ENCODE measurements at places on chromosomes 1 and 21. TPM values are rescaled to one million over a fixed set of nuclear protein-coding genes. Genes with fewer than 3 reads are reported as not detected.

The PROK1 gene
- total RNA-seq, result 0.40 TPM

The PRR9 gene
- not detected for total RNA-seq

The ETS2 gene
- 93.5 TPM for total RNA-seq

The GBP7 gene
- total RNA-seq, result not detected

The KAZN gene
- 10.2 TPM for total RNA-seq

The SWT1 gene
- 5.6 TPM for total RNA-seq

The PRELP gene
- 72.1 TPM for total RNA-seq

DNA sequence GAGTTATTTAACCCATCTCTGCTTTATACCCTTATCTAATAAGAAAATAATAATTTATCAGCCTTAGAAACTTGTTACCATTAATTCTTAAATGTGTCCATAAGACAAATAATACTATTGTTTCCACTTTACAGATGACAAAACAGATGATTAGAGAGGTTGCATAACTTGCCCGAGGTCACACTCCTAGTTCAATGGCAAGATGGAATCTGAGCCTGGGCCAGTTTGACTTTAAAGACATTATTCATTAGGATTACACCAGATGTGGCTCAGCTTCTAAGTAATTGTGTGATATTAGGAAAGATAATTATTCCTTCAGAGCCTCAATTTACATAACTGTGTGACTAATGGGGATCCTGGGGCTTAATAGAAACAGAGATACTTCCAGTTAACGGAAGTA lies 42.3 kb upstream of the KCNK2 start:
- DNase-seq, result no peak

DNA sequence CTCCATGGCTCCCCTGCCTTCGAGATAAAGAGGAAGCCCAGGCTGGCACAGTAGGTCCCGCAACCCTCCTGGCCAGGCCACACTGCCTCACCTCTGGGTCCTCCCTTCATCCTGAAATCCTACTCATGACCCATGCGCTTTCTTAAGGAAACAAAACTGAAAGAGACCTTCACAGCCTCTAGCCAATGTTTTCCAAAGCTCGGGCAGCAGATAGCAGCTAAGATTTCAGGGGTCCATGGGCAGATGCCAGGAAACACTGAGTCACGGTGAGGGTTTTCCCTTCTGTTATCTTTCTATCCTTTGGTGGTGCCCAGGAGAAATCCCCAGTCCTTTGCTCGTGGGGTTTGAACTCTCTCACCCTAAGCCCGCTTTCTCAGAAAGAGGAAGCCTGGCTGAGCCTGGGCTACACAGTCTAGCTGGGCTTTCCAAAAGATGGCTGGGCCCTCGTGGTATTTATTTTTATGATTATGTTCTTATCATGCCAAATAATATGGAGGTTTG lies 26.6 kb downstream of the TTC39A start:
- DNase-seq, result no peak

DNA sequence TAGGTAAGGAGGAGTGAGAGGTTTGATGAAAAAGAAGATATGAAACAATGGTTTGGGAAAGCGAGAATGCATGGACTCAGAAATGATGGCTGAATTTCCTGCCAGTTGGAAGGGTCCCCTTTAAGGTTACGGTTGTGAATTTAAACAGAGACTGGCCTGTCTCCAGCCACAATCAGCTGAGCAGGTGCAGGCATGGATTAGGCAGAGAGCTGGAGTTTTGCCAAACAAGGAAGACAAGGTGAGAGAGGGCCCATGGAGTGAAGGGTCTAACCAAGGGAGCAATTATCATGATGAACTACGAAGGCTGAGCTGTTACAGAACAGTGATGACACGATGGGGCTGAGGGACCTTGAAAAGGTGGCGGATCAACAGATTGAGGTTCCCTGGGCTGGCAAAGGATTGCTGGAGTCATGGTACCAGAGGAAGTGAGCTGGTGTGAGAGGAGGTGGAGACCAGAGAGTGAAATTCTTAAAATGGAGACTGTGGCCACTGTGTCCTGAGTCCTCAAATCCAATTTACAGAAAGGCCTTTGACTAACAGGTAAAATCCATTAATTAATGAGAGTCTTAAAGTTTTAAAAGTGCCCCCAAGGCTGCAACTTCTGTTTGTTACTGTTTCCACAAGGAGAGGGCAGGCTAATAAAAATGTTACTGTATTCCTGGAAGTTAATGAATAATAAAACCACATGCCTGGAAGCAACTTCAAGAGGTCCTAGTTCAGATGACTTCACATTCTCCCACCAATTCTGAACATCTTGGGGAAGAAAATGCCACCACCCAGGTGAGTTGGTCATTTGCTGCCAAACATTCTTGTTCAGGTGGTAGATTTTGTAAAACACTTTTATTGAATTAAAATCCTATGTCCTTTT lies 41.5 kb downstream of the LHX9 start:
- DNase-seq, result no peak

DNA sequence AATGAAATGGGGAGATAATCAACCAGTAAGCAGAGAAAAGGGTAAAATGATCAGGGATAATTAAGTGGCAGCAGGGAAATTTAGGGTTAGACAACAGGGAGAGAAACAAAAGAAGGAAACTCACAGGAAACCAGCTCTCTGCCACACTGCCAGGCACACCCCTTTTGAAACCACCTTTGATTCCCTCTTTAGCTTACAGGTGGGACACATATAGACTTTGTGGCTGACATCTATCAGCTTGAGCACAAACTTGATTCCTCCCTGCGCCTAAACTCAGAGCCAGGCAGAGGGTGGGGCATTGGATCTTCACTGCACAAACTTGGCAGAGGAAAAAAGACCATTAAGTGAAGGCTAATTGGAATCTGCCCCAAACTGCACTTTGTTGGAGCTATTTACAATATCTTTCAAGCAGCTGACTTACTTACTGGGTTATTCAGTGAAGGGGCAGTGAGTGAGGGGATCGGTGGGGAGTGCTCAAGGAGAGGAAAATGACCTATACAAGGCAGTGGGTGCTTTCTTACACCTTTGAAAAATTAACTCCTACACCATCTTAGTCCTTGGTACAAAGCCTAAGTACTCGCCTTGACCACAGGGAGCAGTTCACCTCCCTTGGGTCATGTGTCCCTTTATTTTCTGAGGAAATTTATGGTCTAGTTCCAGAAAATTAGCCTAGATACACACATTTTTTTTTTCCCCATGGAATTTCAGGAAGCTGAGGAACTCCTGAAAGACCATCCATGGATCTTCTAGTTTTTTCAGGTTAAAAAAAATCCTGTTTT lies 60.2 kb downstream of the PBX1 start:
- no peak for DNase-seq

GRCh38 chr1:39441797-39442196 lies 49.6 kb upstream of the BMP8A start:
- DNase-seq, result no peak

DNA sequence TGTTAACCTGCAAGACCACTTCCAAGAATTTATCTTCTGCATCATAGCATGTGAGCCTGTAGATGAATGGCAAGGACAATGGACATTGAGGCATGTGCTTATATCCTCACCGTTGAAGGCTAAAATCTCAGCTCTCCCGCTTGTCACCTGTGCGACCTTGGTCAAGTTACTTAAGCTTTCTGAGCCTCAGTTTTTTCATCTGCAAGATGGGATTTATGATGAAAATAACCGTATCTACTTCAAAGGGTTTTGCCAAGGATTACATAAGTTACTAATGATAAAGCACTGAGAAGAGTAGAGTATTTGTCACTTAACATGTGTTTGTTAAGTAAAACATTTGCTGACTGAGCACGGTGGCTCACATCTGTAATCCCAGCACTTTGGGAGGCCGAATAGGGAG lies 14.9 kb downstream of the RAP1GAP start:
- no peak for DNase-seq

DNA sequence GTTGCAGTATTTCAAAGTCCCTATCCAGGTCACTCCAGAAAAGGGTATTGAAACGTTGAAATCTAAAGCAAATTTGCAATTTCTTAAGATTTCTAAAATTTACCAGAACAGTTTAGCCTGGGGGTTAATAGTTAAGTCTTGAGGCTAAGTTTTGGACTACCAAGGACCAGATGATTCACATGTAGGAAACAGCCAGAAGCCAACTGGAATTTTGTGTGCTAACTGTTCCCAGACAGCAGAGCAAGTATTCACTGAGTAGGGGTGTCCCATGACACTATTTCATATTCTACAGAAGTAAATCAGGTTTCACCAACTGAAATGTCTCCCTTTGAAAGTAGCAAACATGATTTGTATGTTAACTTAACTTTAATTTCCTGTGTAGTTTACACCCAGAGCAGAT lies 11.5 kb upstream of the C1orf105 start:
- no peak for DNase-seq

DNA sequence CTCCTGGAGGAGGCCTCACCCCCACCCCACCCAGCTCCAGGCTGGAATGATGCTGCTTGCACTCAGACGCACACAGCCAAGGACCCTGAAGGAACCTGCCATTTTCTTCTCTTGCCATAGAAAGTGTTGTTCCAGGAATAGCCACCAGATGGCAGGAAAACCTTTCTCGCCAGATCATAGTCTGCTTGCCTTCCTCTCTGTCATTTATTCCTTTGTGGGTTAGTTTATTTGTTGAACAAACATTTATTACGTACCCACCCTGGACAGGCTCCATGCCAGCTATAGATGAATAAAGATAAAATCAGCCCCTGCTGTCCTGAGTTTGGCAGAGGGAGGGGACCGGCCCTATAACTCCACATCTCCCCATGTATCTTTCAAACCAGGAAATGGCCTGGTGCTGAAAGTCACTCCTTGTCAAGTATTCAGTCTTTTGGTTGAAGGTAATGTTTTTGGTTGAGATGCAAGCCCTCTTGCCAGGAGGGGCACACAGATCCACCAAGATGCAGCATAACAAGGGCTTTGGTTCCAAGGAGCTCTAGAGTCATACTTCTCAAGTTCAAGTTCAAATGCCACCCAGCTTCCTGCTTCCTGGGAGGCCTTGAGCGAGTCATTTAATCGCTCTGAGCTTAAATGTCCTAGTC lies 7.0 kb upstream of the KCNC4 start:
- peak; percentile 71 for DNase-seq

DNA sequence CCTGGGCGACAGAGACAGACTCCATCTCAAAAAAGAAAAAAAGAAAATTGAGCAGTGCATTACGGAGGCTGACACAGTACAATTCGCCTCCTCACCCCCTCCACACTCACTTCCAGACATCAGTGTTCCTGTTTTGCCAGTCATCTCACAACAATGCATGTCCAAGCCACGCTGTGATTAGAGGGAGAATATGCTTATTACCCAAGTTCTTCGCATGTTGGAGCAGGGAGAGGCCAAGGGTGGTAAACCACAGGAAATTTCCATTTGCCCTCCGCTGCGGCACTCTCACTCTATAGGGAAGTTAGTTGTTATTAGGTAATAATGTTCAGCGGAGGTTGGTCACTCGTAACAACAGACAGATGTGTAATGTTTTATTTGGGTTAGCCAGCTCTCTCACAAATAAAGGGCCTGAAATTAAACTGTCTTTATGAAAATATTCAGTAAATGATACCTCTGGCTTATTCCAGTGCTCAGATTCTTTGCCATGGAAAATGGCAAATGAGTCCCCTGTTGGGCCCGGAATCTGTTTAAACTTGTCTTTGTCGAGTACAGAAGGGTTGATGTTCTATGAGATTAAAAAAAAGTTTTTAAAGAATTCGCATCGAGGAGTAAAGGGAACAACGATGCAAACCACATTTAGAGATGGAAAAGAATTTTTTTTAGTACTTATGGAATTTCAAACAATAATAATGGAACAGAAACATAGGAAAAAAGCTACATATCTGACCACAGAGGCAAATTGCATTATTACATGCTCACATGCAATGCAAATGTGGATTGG lies 33.1 kb downstream of the KCNJ15 start:
- no peak for DNase-seq

DNA sequence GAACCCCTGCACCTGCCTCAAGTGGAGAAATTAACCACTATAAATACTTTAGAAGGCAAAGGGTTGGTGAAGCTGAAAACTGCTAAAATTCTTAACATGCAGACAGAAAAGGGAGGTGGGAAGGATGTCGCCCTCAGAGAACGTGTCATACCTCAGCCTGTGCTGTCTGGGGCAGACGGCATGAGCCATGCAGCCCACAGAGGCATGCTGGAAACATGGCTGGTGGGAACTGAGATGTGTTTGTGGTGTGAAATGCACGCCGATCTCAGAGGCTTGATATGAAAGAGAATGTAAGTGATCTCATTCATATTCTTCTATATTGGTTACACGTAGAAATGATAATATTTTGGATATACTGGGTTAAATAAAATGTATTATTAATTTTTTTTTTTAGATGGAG lies 16.3 kb downstream of the AGPAT3 start:
- DNase-seq, result no peak

- DNase-seq, result no peak
These were observed 8.8 kb upstream of the COG2 start for GRCh38 chr1:230633469-230633868.

DNA sequence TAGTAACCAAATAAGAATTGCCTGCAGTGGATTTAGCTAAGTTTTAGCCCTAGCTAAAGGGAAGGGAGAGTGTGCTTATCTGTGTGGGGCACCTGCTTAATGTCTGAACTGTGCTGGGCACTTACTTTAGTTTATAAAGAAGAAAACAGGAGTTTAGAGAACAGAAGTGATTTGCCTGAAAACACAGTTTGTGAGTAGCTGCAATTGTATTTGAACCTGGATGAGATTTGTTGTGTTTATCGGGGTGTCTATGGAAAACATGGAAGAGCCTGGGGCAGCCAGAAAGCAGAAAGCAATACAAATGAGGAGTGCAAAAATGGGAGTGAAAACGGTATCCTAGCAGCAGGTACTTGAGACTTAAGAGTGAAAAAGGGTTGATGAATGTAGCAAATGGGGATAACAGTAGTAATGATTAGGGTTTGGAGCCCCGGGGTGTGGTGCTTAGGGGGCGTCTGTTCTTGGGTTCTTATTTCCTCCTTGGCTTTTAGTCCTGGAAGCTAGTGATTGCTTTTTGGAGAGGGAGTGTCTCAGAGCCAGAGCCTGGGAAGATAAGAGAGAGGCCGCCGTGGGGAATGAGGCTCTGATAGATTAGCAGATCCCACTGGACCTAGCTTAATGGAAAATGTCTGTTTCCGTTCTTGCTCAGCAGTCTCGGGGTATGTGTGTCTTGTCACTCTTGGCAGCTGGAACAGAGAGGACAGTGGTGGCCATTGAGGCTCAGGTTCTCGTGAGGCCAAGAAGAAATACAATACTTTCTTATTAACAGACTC lies 5.6 kb downstream of the PRCC start:
- DNase-seq, result no peak

DNA sequence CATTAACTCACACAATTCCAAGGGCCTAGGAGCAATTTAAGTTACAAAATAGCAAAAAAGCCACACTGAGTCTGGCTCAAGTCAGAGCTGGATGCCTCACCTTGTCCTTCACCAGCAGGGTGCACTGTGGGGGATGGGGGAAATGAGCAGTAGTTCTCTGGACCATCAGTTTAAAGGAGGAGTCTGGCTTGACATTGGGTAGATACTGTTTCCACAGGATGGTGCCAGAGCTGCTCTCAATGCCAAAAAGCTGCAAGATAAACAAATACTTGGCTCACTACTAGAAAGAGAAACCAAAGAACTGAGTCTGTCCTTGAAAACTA lies 18.8 kb downstream of the EMC1 start:
- DNase-seq, result no peak

- no peak for DNase-seq
These were observed 432.1 kb upstream of the VAMP3 start for GRCh38 chr1:7339014-7339413.
